Inflammatory macrophage (primary cell): ENCODE measurements at places on chromosomes 4 and X.

GRCh38 chrX:125998432-125998831, 167.7 kb downstream of the DCAF12L2 start:
- no peak for DNase-seq

DNA sequence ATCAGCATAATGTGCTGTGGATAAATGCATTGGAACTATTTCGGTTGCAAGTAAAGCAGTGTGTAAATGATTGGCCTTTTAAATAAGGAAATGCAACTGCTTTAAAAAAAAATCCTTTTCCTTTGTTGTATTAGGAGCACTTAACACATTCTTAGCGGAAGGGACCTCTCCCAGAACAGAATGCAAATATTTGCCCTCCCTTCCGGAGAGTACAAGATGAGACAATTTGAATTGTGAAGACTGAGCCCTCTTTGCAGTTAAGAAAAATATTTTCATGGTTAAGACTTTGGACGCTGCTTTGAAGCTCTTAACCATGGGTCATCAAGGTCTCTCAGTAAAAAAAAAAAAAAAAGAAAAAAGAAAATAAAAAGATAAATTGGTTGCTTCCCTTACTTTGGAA, 9.5 kb upstream of the NOX1 start:
- no peak for DNase-seq

DNA sequence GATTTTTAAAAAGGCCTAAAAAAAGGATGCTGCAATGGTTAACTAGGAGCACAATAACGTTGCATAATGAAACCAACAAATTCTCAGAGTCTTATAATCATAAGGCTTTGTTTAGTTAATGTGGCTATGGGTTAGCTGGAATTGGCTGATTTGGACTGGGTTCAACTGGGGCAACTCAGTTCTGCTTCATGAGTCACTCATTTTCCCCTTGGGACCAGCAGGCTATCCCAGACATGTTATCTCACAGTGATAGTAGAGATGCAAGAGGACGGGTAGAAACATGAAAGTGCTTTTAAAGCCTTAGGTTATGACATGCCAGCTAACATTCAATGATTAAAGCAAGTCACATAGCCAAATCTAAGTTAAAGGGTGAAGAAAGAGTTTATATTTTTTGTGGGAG, 189.2 kb upstream of the GK2 start:
- no peak for DNase-seq

- DNase-seq = no peak
These were observed 393.8 kb upstream of the GNPDA2 start for GRCh38 chr4:45120163-45120562.
